ENCODE measurements at places on chromosomes 1 and 21.

GRCh38 chr1:118304722-118305359 is 119.8 kb upstream of the SPAG17 start:
- peak; percentile 33 for DNase-seq

DNA sequence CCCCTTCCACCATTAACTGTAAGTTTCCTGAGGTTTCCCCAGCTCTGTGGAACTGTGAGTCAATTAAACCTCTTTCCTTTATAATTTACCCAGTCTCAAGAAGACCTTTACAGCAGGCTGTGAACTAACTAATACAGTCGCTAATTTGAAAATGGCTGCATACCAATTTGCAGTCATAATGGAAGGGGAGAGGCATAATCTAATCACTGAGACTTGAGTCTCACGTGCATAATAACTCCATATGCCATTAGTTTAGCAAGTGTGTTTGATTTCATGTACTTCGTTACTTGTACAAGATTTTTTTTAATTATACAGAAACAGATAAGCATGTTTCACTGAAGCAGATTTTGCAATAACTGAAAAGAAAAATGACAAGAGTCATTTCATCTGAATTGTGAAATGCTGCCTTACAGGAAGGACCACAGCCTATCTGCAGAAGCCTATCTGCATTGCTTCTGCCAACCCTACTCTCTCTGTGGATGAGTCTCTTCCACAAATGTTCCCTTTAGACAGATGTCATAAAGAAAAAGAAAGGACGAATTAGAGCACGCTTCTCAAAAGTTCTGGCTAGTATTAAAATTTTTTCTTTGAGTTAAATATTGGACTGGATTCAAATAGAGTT is 99.1 kb downstream of the PTGER3 start:
- DNase-seq: no peak

DNA sequence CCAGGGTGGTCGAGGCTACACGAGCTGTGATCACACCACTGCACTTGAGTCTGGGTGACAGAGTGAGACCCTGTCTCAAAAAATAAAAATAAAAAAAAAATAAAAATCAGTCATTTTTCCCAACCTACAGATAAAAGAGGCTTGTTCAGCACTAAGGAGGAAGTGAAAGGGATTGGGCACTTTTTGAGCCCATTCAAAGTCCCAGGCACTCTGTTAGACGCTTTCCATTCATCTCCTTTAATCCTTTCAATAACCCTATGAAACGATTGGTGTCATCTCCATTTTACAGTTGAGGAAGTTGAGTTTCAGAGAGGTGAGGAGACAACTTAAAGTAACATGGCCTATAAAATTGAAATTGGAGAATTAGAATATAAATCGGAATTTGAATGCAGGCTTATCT is 10.4 kb upstream of the AGO4 start:
- DNase-seq: no peak

- no peak for DNase-seq
These were observed 12.6 kb downstream of the ETS2 start for GRCh38 chr21:38818325-38818723.

DNA sequence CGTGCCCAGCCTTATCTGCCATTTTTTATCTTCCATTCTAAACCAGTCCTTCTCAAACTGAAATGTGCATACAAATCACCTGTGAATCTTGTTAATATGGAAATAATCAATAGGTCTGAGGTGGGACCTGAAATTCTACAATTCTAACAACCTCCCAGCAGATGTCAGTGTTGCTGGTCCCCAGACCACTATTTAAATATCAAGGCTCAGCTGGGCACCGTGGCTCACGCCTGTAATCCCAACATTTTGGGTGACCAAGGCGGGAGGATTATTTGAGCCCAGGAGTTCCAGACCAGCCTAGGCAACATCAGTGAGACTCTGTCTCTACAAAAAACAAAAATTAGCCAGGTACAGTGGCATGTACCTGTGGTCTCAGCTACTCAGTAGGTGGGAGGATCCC is 4.1 kb downstream of the UQCRHL start:
- DNase-seq: peak; percentile 53

DNA sequence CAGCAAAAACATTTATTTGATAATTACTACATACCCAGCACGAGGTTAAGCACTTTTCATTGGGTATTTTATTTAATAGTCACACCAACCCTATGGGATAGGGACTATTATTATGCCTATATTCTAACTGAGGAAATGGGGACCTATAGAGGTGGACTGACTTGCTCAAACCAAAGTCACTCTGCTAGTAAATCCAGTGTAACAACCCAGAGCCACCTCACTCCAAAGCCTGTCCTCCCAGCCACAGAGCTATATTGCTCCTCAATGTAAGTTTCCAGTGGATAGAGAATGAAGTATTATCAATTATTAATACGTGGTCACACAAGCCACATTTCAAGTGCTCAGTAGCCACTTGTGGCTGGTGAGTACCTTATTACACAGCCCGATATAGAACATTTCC is 97.5 kb downstream of the RGS2 start:
- no peak for DNase-seq

DNA sequence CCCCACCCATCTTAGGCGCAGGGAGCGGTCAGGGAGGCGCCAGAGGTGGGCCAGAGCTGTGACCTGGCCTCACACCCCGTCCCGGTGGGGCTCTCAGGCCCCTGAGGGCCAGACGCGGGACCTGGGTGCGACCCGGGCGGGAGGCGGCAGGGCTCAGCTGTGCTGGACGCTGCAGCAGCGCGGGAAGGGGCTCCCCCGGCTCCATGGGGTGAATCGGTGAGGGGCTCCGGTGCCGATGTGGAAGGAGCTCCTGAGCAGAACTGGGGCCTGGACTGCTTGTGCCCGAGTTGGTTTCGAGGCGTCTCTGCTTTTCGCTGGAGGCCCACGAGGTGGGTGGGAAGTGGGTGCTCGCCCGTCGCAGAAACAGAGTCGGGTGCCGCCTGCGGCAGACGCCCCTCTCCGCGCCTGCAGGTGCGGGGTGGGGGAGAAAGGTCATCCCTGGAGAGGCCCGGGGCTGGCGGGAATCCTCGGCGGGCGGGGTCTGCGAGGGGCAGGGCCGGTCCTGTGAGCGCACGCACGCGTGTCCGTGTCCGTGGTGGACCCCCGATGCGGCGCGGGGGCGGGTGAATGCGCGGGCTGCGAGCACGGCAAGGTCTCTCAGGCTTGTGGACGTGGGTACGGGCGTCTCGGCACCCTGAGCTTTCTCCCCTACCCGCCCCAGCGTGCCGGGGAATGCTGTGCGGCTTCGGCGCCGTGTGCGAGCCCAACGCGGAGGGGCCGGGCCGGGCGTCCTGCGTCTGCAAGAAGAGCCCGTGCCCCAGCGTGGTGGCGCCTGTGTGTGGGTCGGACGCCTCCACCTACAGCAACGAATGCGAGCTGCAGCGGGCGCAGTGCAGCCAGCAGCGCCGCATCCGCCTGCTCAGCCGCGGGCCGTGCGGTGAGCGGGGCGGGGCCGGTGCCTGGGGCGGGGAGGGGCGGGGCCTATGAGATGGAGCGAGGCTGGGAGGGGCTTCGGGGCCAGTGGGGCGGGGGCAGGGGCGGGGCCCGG is 20.4 kb downstream of the AGRN start:
- DNase-seq: peak; percentile 78

DNA sequence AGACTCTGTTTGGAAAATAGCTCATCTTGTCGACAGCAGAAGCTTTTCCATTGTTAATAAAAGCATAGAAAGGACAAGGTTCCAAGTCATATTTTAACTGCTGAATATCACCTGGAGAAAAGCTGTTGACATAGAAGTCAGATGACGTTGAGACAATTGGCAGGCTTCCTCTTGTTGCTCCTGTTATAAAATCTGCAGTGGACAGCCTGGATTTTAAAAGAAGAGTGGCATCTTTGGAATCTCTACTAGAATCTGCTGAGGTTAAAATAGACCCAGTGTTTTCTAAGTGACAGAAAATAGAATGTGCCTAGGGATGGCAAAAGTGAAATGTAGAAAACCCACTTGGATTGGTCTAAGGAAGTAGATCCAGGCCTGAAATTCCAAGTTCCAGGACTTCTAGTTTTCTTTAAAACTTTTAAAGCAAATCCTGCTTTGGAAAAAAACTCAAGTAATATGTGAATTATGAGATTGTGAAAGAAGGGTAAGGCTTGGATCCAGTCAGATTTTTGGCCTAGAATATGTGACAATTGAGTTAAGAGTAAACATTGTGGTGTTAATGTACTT is 53.6 kb upstream of the NEXN start:
- peak; percentile 54 for DNase-seq

GRCh38 chr1:26126321-26127084 is 14.9 kb downstream of the PDIK1L start:
- DNase-seq: no peak

DNA sequence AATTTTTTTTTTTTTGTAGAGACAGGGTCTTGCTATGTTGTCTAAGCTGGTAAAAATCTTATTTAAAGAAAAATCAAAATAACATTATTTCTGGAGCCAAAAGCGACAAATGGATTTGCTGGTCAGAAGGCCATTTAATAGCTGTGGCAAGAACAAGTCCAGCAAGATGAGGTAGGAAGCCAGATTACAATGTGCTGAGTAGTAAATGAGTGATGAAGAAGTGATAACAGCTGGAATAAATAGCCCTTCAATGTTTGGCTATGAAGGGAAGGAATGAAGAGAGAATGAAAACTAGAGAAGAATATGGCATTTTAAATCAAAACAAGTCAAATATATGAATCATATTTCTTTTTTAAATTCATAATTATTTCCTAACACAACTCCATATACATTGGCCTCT is 34.5 kb downstream of the SYDE2 start:
- DNase-seq: no peak

DNA sequence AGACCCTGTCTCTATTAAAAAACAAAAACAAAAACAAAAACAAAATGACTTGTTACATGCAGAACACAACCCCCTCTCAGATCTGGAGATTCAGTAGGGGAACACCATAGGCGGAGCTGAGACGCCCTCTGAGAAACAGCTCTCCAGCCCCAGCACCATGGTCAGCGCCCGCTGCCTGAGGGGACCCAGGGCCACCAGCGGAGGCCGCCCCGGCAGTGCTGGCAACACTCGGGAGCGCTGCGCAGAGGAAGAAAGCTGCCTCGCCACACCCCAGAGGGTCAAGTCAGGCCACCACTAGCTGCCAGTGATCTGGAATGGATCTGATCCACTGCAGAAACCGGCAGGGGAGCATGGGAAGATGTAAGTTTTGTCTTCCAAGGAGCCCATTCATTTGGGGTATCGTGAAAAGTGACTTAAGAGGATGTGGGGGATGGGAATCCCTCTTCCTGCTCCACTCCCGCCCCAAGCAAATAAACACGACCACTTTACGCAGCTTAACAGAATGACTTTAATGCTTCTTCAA is 3.1 kb downstream of the ACTA1 start:
- DNase-seq: no peak

DNA sequence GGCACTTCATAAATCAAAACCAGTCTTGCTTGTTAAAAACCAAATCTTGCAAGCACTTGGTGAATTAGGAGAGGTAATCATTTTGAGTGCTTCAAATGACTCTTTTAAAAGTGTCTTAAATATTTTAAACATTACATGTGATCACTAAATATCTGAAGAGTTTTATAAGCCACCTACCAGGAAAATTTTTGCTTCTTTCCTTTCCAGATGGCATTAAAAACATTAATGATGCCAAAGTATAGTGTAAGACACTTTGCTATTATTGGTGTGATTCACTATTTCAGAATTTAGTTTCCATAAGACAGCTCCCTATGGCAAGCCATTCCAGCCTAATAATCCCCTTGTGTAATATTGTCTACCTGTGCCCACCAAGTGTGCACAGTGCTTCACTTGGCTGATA is 548.8 kb upstream of the ADAMTS5 start:
- no peak for DNase-seq

- no peak for DNase-seq
These were observed 8.0 kb upstream of the RNPC3 start for GRCh38 chr1:103517380-103518047.

GRCh38 chr1:213444224-213444623 is 393.2 kb downstream of the RPS6KC1 start:
- DNase-seq: no peak

DNA sequence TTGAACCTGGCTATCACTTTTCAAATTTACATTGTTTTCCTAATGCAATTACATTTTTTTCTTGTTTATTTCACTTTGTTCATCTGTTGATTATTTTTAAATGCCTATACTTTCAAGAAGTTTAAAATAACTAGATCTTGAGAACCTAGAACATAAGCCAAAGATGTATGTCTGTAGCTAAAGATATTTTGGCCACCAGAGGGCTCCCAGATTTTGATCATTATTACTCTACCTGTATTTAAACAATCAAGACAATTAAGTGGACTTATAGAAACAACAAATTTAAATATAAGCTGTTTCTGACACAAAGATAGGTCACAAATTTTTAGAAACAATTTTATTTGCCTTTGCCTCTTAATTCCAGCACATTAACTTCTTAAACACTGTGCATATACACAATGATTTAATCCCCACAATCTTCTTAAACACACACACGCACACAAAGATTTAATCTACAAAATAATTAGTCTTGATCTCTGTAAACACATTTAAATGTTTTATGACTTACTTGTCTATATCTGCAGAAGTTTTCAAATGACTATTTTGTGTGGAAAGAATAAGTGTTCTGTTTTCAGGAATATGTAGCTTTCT is 380.0 kb downstream of the DSCAM start:
- peak; percentile 74 for DNase-seq

GRCh38 chr1:226981386-226981817 is 41.3 kb downstream of the COQ8A start:
- no peak for DNase-seq

DNA sequence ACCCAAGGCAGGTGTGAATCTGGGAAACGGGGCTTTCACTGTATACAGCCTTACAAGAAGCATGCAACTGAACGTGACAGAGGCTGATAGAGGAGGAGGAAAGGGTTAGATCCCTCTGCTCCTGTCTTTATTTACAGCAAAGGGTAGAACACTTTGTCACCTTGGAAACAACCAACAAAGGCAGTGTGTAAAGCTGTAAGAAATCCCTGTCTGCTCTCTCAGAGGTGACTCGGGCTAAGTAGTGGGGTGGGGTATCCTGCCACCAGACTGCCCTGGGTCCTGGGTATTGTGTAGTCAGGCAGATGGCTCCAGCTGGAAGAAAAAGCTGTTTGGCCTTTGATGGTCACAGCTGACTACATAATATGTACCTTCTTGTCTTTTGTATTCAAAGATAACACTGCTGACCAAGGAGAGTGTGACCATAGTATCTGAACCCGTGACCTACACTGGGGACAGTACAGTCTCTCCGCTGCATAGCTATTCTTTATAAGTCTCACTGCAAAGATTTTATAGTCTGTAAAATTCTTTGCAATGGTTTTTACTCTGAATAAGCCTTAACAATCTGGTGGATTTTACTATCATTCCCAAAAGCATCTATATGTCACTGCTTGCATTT is 22.1 kb upstream of the POU2F1 start:
- DNase-seq: peak; percentile 98

- DNase-seq: no peak
These were observed 9.7 kb upstream of the TFF3 start for GRCh38 chr21:42324896-42325295.

All from NCI-H69 (cell line).